Hematopoietic multipotent progenitor cell treated with erythropoietin and hydrocortisone succinate and interleukin-3 and kit ligand, for 8 days (in vitro differentiated cells): ENCODE measurements at places on chromosomes 5 and 9.

DNA sequence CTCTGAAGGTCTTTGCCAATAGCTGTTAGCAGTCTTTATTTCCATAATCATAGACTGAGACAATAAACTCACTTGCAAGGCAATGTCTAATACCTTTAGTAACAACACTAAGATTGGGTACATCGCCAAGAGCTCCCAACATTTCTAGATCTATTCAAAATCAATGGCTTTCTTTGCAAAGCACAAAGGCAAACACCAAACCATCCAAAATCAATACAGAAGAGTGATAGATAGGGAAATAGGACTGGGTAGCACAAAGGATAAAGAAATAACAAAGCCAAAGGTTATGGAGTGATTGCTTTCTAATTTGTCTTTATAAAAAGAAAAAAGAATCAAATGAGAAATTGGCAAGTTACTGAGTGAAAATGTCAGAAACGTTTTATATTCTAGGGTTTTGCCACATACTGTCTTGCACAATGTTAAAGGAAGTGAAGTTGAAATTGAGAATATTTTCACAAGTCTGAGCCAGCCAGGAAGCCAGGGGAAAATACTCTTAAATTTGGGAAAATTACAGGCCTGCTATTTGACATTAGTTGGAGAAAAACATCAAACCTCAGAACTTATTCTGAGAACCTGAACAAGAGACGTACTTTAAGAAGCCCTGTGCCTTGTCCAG lies 53.3 kb upstream of the LHFPL2 start:
- no peak for DNase-seq

- no peak for DNase-seq
These were observed 623 bp upstream of the TRIM36 start for GRCh38 chr5:115170134-115170928.

DNA sequence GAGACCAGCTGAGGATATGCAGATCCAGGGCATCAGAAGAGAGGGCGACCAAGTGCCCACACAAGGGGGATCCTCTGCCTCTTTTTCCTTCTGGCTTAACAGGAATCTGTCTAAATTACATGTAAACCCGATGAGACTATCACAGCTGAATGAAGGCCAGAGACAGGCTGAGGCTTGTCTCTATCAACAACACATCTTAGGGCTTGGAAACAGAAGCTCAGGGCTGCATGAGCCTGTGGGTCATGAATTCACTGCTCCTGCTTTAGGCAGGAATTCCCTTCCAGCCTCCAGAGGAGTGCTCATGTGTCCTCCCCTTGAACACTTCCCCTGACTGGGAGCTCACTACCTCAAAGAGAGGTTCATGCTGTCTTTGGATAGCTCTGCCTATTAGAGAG lies 106.1 kb upstream of the PHYKPL start:
- DNase-seq, result no peak

GRCh38 chr5:110361471-110361870 lies 365.0 kb downstream of the TMEM232 start:
- no peak for DNase-seq

- no peak for DNase-seq
These were observed 155.1 kb upstream of the ZNF462 start for GRCh38 chr9:106707738-106708474.

DNA sequence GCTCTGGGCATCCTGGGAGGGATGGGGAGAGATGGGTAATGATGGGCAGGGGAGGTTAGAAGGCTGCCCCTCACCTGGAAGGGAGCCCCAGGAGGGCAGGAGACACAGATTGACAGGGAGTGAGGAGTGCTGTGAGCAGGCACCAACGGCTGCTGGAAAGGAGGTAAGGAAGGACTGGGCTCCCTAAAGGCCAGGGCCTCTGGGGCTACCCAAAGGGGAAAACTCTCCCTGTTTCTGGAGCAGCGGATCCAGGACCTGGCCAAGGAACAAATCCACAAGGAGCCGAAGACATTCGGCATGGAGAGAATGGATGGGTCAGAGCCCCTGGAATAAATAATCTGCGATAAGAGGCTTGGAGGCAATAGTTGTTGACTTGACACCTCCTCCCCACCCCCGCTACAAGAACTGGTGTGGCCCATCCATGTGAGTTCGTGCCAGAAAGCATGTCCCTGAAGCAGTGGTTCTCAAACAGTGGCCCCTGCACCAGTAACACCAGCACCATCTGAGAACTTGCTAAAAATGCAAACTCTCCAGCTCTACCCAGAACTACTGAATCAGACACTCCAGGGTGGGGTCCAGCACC lies 208.3 kb downstream of the GABBR2 start:
- DNase-seq, result no peak

DNA sequence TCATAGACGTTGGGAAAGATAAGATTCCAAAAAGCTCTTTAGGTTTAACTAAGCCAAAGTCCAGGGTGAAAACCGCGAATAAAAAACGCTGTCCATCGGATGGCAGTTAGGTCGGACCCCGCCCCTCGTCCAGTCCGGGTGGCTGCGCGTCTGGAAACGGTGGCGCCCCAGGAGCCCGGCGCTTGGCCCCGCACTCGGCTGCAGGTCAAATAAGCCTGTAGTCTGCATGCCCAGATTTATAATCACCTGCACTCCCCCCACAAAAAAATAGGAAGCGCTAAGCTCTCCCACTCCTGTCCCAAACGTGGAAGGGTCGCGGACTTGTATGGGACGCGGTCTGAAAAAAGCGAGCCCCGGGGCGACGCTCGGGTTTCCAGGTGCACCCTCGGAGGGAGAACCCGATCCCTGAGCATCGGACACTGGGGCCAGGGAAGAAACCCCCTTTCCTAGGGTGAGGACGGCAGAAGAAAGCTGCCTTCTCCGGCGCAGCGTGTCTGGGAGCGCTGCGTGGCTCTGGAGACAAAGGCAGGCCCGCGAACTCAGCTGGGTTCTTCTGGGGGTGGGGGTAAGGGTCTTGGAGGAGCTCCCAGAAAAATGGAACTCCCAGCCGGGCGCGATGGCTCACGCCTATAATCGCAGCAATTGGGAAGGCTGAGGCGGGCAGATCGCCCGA lies 923 bp upstream of the ZBTB5 start:
- peak; percentile 82 for DNase-seq

GRCh38 chr9:129317179-129318011 lies 139.3 kb upstream of the IER5L start:
- no peak for DNase-seq

- DNase-seq, result no peak
These were observed 29.5 kb upstream of the NFIB start for GRCh38 chr9:14343261-14344031.

- no peak for DNase-seq
These were observed 215.7 kb upstream of the ZNF608 start for GRCh38 chr5:124962111-124962510.

DNA sequence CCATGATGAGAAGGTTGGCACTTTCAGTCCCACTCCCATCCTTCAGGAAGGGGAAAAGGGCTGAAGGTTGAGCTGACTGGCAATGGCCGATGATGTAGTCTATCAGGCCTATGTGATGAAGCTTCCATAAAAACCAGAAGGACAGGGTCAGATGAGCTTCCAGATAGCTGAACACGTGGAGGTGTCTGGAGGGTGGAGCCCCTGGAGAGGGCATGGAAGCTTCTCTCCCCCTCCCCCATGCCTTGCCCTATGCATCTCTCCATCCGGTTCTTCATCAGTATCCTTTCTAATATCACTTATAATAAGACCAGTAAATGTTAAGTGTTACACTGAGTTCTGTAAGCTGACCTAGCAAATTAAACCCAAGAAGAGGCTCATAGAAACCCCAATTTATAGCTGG lies 32.6 kb upstream of the SMU1 start:
- DNase-seq, result no peak

DNA sequence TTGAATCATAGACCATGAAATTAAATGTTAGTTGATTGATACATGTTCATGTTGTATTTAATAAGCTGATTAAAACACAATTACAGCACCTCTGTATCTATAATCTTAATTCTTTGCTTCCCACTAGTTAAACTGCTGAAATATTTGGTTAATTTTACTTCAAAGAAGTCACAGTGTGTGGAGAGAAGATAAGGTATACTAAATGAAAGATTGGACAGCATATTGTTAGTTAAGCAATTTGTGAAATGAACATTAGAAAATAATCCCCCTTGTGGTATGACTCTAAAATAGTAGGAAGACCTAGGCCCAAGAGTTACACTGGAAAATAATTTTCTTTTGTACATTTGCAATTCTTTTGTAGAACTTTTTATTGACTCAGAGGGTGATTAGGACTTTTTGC lies 30.3 kb downstream of the MAN2A1 start:
- peak; percentile 83 for DNase-seq

DNA sequence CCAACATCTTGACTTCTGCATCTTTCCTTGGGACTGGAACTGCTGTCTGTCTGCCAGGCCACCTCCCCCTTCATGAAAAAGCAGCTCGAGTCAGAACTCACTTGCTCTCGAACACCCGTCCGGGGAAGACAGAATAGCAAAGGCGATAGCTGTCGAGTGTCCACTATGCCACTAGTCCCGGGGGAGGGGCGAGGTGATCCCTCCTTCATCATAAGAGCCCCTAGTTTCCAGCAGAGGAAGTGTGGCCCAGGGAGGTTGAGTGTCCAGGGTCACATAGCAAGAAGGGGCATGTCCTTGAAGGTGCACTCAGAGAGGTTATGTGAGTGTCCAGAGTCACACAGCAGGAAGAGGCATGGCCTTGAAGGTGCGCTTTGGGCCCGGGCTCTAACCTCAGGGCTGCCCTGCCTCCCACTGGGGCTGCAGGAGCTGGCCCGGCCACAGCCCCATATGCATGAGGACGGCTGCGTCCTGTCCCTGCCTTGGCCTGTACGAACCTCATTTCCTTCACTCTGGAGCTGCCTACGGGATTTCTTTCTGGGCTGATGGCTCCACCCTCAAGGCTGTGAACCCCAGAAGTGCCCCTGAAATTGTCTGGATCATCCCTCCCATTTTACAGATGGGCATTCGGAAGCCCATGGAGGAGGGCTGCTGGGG lies 6.7 kb downstream of the DBH start:
- no peak for DNase-seq

- DNase-seq, result no peak
These were observed 6.4 kb upstream of the JMY start for GRCh38 chr5:79229357-79230174.

GRCh38 chr5:57186194-57186593 lies 12.3 kb downstream of the GPBP1 start:
- DNase-seq, result no peak
